ENCODE measurements at places on chromosomes 2 and 18.

DNA sequence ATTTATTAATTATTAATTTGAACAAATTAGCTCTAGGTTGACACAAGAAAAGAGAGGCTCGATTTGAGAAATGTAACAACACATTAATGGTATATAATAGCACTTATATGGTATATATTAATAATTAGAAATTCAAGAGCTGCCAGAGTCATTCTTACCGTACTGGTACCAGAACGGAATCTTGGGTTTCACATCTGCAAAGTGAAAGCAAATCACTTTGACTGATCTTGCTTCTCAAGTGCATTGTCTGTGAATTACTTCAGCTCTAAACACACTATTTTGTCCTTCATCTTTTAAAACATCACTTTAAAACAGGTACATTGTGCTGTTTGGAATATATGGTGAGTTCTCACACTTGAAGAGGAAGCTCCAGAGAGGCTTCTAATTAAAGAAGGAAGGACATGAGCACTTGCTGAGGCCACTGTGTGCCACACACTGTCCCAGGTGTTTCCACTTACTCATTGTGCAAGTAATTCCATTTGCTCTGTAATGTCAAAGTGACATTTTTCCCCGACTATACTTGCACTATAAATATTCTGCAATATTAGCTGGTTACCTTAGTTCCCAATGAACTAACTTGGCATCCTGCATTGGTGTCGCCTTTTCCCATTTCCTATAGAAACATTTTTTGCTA is 85.8 kb downstream of the PLA2R1 start:
- no peak for DNase-seq

DNA sequence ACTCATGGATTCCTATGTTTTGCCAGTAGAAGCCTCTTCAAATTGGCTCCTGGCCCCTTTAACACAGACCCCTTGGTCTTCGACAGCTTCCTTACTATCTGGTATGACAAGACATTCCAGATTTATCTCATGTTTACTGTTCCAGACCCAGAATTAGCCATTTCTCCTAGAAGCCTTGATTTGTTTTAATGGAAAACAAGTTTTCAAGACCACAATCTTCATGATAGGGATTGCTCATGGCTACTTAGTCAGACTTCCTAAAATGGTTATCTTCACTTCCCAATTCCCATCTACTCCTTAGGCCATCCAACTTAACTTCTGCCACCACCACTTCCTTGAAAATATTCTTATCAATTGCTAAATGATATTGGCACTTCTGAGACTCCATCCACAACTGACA is 63.2 kb downstream of the TTC32 start:
- no peak for DNase-seq

DNA sequence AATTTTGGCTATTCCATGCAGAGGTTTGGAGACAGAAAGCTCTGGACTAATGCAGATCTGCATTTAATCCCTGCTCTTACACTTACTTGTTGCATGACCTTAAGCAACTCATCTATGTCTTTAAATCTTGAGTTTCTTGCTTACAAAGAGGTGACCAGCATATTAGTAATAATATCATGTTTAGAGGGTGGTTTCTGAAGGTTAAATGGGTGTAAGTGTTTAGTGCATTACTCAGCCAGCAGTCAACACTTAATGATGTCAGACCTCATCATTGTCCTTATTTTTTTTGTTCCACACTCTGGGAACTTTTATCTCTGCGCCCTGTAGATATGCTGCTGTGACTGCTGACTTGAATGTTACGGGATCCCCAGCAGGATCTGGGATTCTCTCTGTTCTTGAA is 1.7 kb downstream of the IL1RL1 start:
- DNase-seq = peak; percentile 72

GRCh38 chr2:148702475-148702874 is 57.9 kb downstream of the EPC2 start:
- DNase-seq = no peak

- no peak for DNase-seq
Measured at GRCh38 chr2:56185582-56186046, 1.8 kb downstream of the CCDC85A start.

GRCh38 chr2:24912523-24912922 is 7.5 kb downstream of the ADCY3 start:
- DNase-seq = no peak

DNA sequence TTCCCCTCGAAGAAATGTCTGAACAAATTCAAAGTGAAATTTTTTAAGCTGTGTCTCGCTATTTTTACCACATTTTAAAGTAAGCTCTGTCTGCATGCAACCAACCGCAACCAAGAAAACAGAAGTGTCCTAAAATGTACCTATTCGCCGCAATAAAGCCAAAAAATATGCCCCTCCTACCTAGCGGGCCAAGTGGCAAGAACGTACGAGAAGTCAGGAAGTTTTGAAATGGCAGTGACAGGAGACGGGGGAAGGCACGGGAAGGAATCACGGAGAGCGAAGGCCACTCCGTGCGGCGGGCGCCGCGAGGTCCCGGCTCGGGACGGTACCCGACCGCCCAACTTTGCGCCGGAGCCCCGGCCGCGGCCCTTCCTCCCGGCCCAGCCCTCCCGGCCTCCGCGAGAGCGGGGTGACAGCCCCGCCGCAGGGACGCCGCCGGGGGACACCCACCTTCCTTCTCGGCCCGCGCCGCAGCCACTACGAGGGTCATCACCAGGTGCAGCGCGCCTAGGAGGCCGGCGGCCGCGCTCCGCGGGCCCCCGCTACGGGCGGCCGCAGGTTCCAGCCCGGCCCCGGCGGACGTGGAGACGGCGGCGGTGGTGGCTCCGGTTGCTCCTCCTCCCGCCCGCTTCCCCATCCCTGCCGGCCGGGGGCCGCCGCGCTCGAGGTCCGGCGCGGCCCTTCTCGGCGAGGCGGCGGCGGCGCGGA is 568 bp downstream of the TMEM131 start:
- DNase-seq = peak; percentile 43

GRCh38 chr2:106282462-106283170 is 88.5 kb upstream of the UXS1 start:
- DNase-seq = no peak

GRCh38 chr2:45918463-45919159 is 267.1 kb downstream of the PRKCE start:
- no peak for DNase-seq
